Nucleus accumbens (tissue), 56 donors: ENCODE measurements at places on chromosomes 2 and 18.

GRCh38 chr2:233165895-233166661, 85.4 kb upstream of the ATG16L1 start:
- no peak for DNase-seq

- no peak for DNase-seq
Observed at GRCh38 chr18:55115606-55116005, 156.3 kb upstream of the CCDC68 start.

- DNase-seq, result no peak
Observed at GRCh38 chr2:240230291-240230931, 90.0 kb upstream of the OTOS start.

DNA sequence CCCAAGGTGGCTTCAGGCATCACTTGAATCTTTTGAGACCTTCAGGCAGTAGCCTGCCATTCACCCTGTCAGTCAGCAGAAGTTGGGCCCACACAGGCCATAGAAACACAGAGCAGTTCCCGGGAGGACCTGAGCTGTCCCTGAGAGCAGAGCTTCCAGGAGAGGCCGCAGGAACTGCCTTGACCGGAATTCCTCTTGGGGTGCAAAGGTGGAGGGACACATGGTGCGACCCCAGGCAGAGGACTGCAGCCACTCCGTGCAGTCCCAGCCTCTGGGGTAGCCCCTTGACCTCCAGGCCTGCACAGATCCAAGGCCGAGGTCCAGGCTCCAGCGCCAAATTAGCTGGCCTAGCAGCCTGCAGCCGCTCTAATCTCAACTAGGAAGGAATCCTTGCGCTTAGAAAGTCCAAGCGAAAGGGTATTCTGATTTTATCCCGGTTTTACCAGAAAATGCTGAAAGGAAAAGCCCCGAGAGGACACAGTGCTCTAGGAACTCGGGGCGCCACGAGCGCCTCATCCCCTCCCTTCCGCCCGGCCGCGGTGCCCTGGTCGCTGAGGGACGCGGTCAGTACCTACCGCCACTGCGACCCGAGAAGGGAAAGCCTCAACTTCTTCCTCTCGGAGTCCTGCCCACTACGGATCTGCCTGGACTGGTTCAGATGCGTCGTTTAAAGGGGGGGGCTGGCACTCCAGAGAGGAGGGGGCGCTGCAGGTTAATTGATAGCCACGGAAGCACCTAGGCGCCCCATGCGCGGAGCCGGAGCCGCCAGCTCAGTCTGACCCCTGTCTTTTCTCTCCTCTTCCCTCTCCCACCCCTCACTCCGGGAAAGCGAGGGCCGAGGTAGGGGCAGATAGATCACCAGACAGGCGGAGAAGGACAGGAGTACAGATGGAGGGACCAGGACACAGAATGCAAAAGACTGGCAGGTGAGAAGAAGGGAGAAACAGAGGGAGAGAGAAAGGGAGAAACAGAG, 5.4 kb downstream of the SIX2 start:
- DNase-seq, result no peak

DNA sequence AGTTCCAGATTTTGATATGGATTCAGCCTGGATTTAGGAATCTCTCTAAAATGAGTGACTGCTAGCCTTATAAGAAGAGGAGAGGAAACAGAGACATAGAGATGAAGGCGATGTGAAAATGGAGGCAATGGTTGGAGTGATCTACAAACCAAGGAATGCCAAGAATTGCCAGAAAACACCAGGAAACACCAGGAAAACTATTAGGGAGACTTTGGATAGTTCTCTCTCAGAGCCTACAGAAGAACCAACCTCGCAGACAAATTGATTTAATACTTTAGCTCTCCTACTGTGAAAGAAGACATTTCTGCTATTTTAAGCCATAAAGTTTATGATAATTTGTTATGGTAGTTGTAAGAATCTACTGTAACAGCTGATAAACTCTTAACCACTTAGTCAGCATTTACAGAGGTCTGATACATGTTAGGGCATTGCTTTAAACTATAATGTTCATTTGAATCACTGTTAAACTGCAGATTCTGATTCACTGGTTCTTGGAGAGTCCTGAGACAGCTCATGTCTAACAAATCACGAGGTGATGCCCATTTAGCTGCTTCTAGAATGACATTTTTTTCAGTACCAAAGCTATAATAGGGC, 1702.6 kb upstream of the LRRTM1 start:
- DNase-seq, result no peak

- no peak for DNase-seq
Observed at GRCh38 chr18:11981543-11982366, 448 bp downstream of the IMPA2 start.

DNA sequence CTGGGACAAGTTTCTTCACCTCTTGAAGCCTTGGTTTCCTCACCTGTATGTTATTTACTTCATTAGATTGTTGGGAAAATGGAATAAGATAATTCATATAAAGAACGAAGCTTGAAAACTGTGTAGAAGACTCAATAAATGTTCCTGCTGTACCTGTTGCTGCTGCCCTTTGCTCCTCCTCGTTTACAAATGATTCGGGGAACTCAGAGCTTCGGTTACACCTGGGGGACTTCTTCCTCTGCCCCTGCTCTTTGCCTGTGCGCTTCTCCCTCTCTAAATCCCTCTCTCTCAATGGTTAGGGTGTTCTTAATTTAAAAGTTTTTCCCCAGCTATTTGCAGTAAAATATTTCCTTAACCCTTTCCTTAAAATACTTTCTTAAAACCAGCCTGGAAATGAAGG, 3.3 kb upstream of the RMDN2 start:
- DNase-seq, result no peak

DNA sequence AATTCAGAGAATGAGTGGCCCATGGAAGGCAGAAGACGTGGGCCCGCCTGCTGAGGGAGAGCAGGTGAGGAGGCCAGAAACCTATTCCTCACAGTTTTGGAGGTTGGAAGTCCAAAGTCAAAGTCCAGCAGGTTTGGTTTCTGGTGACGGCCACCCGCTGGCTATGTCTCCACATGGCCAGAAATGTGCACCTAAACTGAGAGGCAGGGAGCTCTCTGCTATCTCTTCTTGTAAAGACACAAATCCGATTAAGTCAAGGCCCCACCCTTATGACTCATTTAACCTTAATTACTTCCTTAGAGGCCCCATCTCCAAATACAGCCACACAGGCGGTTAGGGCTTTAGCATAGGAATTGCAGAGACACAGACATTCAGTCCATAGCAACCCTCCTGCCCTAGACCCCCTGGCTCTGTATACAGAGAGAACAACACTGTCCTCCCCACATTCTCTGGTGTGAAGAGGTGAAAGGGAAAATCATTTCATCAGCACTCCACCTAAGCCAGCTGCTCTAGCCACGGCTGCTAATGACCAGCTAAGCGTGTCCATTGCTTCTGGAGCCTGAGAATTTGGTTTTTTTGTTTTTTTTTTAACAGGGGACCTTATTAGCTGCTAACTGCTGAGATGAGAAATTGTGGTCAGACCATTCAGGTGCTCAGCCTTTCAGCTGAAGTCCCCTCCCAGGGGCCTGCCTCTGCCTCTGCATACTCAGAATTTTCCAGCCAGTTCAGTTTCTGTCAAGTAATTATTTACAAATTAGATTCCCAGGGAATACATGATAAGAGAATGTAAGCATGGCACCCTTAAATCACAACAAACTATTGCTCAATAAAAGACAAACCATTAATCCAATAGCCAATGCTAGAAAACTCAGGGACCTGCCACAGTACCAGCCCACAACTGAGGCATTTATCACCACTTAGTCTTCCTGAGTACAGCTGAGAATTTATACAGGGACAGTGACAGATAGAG, 368.7 kb upstream of the ID2 start:
- no peak for DNase-seq

- no peak for DNase-seq
Observed at GRCh38 chr2:232365621-232366321, 12.8 kb upstream of the ALPP start.

- no peak for DNase-seq
Observed at GRCh38 chr18:47248604-47249313, 2.7 kb downstream of the SKOR2 start.

DNA sequence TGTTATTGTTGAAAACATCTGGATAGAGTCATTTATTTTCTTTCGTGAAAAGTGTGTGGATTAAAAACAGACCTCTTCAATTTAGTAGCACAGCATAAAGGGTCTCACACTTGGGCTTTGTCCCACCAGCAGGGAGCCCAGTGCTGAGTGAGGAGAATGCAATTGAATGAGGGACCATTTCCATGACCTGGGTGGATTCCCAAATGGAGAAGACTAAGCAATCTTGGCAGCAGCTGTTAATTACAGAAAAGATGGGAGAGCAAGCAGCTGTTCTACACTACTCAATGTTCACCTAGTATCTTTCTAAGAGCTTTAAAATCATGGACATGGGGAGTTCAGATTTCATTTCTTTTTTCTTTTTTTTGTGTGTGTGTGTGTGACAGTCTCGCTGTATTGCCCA, 121.8 kb upstream of the FN1 start:
- DNase-seq, result no peak

- no peak for DNase-seq
Observed at GRCh38 chr2:56871644-56872043, 687.9 kb downstream of the CCDC85A start.

GRCh38 chr2:186726938-186727337, 33.1 kb downstream of the FAM171B start:
- DNase-seq, result no peak

GRCh38 chr2:183487326-183487725, 363.1 kb downstream of the NUP35 start:
- no peak for DNase-seq

- no peak for DNase-seq
Observed at GRCh38 chr2:65025453-65026123, 30.6 kb upstream of the CEP68 start.

- DNase-seq, result no peak
Observed at GRCh38 chr2:3661149-3661660, 3.2 kb downstream of the ALLC start.

DNA sequence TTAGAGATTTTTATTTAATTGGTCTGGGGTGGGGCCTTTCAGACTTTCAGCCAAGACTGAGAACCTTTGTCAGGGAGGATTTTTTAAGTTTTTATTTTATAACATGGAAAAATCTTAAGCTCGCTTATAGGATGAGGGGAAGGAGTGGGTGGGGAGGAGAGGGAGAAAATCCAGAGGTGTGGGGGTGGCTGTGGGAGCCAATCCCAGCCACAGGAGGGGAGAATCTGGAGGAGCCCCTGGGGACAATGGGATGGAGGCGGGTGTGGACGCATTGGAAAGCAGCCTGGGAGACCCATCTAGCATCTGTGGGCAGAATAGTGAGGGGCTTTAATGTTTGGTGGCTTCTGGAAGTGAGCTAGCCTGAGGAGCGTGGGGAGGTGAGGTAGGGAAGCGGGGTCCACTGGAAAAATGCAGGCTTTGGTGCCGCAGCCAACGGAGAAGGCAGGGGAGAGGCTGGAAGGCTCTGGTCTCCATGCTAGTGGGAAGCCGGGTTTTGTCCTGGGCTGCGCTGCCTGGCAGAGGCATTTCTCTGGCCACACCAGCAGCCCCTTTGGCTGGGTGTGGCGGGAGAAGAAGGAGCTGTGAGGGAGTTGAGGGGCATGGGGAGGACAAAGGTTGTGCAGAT, 11.5 kb upstream of the INPP5D start:
- DNase-seq, result no peak

DNA sequence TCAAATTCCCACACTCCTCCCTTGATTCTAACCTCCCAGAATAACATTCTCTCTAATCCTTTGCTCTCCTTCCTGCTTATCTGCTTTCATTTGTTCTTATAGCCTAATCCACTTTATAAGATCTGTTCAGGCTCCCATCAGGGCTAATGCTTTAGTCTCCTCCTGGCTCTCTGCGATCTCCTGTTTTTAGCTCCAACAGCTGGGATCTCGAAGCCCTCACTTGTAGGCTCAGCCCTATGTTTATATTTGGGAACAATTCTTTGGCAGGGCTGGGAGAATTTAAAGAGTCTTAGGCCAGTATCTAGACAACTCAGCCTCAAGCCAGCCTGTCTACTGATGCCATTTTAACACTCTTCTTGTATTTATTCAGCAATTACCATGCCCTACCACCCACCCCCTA, 27.2 kb upstream of the RAPH1 start:
- no peak for DNase-seq
